ENCODE measurements at places on chromosomes 6 and 20.

GRCh38 chr6:32192608-32193039, at the start of gene GPSM3:
Gene GPSM3 (minus strand): TSS chr6:32192643. CDS start chr6:32192513, 130 bp downstream.
- DNase-seq: no peak

DNA sequence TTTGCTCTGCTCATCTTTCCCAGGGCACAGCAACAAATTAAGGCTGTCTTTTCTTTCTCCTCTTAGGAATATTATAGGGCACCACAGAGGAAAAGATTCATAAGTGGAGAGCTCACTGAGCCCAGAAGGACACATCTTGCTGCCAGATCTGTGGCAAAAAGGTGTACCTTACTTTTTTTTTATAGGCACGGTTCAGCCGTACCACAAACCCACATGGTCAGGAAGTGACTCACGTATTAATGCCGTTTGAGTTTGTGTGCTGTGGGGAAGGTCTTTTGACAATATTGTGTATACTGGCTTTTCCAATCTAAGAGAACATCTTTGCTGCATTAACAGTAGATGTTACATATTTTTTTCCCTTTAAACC, 28.4 kb downstream of the PAQR8 start:
- no peak for DNase-seq

- DNase-seq: no peak
Observed at GRCh38 chr6:42030585-42031506, 19.5 kb upstream of the TAF8 start.

DNA sequence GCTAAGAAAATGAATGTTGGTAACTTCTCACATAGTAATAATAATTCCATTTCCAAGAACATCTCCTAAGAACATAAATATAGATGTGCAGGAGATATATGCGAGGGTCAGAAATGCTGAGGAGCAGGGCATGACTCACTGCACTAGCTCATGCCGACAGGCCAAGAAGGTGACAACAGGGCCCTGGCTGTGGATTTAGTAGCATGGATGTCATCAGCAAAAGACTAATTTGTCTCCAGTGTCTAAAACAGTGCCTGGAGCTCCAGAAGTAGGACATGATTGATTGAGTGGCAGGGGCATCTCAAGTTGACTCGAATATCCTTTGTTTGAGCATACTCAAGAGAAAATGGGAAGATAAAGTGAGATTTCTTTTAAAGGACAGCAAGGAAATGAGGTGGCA, 207.0 kb upstream of the FOXA2 start:
- no peak for DNase-seq

GRCh38 chr6:31897612-31898382, at the start of gene EHMT2:
Gene EHMT2 (minus strand): TSS chr6:31897698. CDS start chr6:31897677, 21 bp downstream.
- peak; percentile 39 for DNase-seq
